ENCODE measurements at places on chromosomes 6 and 20. TPM values are rescaled to one million over a fixed set of nuclear protein-coding genes. Genes with fewer than 3 reads are reported as not detected.

The LAMA2 gene
- 0.24 TPM for total RNA-seq

The RXRB gene
- 15.2 TPM for total RNA-seq

The FAM209B gene
- not detected for total RNA-seq

The EYA4 gene
- 2.9 TPM for total RNA-seq

The FRK gene
- 4.8 TPM for total RNA-seq

The MUC22 gene
- not detected for total RNA-seq

The WFDC10B gene
- total RNA-seq, result not detected

The CDSN gene
- not detected for total RNA-seq

The GABRR1 gene
- total RNA-seq, result not detected

The SEMG2 gene
- total RNA-seq, result not detected

The SDHAF4 gene
- total RNA-seq, result 6.5 TPM

The GRM4 gene
- total RNA-seq, result not detected

The FHL5 gene
- not detected for total RNA-seq

The RAMACL gene
- total RNA-seq, result 0.72 TPM

The PHACTR3 gene
- 3.4 TPM for total RNA-seq

The BEND3 gene
- total RNA-seq, result 5.5 TPM

All from tracheal epithelial cell (primary cell).